Esophagus mucosa (tissue), 1 donor: ENCODE measurements at places on chromosomes 6 and 20. TPM values are rescaled to one million over a fixed set of nuclear protein-coding genes. Genes with fewer than 3 reads are reported as not detected.

DNA sequence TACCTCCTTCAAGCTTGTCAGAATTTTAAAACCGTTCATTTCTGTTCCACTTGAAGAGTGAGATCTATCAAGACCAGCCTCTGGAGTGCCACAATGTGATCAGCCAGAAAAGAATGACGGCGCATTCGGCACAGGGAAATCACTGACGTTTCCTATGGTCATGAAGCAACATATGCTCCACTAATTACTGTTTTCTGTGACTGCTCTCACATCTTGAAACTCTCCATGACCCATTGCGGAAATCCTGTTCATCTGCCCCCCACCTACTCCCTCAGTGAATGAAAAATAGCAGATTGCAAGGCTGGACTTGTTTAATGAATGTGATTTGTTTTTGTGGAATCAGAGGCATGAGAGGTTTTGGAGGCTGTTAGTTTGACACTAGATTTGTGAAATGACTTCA lies 53.2 kb downstream of the SAMD5 start:
- ATAC-seq: no peak

NKX2-4 gene
- total RNA-seq: not detected

- no peak for ATAC-seq
Observed at GRCh38 chr6:75931011-75931680, 141.3 kb downstream of the IMPG1 start.

DNA sequence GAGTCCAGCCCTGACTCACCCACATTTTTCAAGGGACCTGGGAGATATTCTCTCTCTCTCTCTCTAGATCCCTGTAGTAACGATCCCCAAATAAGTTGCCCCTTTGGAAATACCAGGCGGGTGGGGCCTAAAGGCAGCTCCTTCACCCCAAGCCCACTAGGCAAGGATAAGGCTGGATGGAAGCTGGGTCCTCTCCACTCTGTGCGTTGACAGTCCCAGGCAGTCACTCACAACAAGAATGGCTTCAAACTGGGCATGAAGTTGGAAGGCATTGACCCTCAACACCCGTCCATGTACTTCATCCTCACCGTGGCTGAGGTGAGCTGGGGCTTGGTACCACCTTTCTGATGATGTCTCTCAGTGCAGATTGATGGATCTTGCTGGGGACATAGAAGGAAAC lies 21.6 kb downstream of the L3MBTL1 start:
- ATAC-seq: no peak

- ATAC-seq: no peak
Observed at GRCh38 chr6:104505838-104506237, 353.9 kb downstream of the HACE1 start.

DNA sequence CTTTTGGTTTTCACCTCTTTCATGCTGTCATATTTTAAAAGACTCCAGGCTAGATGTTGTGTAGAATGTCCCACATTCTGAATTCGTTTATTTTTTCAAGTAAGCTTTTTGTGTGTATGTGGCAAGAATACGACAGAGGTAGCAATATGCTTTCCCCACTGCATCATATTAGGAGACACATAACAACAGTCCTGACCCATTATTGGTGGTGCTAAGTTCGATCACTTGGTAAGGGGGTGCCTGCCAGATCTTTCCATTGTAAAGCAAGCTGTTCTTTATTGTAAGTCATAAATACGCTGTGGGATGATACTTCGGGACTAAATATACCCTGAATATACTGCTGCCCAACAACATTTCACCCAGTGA lies 588 bp upstream of the NCOA3 start:
- ATAC-seq: no peak

GRCh38 chr6:74976026-74976425 lies 229.8 kb downstream of the COL12A1 start:
- peak; percentile 39 for ATAC-seq

DNA sequence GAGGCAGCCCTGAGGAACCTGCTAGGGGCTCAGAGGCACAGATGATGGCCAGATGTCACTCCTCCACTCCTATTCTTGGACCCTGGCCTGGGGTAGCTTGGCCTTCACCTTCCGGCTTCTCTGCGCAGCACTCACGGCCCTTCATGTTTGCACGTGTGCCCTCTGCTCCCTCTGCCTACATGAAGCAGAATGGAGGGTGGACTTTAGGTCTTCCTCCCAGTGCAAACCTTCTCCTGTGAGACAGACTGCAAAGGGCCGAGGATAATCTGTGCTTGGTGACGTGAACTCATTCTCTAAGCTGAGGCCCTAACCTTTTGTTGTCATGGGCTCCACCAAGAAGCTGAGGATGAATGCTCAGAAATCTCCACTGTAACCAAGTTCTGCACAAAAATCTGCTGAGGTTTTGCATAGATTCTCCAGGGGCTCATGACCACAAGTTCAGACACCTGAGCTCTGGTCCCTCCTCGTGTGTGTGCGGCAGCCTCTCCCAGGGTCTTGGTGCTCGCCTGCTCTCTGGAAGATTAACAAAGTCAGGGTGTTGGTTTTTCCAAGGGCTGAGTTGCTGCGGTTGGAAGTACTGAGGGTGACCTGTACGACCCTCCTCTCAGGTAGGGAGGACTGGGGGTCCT lies 25.5 kb upstream of the FOXO3 start:
- ATAC-seq: no peak

GRCh38 chr6:1590580-1590979 lies 19.1 kb upstream of the FOXC1 start:
- no peak for ATAC-seq

KLC4 gene
- total RNA-seq: 7.5 TPM

ZNF334 gene
- 2.0 TPM for total RNA-seq

DNA sequence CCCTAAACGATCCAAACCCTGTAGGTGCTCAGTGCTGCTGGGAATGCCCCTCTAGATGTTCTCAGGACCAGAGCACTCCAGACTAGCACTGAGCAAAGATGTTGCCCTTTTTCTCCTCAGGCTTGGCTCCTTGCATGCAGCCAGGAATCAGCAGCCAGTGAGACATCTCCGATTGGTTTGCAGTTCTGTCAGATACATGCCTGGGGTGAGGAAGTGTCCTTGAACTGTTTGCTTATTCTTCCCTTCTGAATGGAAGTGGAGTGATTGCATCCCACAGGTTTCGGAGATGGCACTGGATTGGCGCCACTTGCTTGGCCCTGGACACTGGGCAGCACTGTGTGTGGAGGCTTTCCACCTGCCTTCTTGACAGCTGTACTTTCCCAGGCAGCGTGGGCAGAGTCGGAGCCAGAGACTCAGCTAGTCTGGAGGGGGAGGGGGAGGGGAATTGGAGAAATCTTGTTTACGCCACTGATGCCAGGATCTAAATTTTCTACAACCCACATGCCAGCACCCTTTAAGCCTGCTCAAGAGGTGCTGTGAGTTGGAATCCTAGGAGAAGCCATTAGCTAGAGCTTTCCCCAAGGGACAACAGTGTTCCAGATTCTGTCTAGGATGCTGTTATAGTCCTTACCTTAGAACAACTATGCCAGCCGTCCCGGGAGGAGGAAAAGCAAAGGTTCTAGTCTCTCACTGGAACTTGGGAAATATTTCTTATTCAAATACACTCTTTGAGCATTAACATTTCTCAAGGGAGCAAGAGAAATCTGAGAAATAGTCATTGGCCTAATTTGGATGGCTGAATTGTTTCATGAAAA lies 49.2 kb upstream of the SASH1 start:
- ATAC-seq: no peak

DNA sequence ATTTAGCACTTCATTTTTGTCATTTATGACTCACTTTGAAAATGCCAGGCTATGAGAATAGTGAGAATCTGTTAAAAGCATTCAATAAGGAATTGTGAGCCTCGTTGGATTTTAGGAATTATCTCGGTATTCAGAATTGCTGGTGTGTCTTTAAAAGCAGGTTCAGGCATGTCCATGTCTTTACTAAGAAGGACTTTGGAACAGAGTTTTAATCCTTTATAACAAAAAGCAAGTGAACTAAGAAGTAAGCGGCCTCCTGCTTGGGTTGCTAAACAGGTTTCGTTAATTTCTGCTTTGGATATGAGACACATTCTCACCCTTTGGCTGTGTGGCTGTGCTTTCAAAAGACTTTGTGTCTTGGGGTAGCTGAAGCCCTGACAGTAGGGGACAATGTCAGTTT lies 74.9 kb downstream of the IGF2R start:
- ATAC-seq: peak; percentile 72

FANCE gene
- total RNA-seq: 10.4 TPM

DNA sequence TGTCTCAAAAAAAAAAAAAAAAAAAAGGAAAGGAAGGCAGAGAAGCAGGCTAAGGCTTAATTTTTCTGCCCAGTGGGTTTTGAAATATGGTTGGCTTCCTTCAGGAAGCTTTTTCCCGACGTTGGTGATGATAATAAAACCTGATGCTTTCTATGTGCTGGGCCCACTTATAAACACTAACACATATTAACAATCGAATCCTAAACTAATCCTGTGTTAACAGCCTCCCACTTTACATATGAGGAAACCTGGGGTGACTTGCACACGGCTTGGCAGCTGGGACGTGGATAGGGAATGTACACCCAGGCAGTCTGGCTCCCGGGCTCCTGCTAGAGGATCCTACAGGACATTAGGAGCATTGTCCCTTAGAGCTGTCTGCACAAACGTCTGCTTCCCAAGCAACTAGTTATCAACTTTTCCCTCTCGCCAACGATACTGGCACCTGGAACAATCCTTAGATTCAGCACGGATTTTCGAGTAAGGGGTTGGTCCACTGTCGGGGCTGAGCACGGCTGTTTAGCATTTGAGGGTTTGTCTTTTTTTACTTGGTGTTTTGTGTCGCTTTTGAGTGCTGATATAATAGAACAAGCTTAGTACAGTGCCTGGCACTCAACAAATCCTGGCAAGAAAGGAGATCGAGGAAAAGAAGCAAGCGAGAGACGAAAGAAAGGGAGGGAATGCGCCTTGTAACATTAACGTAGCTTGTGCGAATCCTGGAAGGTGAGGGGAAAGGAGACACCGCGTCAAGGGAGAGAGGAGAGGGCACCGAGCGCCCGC lies 622 bp upstream of the KIZ start:
- peak; percentile 35 for ATAC-seq

C6orf136 gene
- 10.0 TPM for total RNA-seq

- ATAC-seq: peak; percentile 66
Observed at GRCh38 chr6:25652007-25652515, at the start of gene SCGN. TSS of gene SCGN (plus strand) at chr6:25652215. CDS start at chr6:25652404, 189 bp downstream.

DNA sequence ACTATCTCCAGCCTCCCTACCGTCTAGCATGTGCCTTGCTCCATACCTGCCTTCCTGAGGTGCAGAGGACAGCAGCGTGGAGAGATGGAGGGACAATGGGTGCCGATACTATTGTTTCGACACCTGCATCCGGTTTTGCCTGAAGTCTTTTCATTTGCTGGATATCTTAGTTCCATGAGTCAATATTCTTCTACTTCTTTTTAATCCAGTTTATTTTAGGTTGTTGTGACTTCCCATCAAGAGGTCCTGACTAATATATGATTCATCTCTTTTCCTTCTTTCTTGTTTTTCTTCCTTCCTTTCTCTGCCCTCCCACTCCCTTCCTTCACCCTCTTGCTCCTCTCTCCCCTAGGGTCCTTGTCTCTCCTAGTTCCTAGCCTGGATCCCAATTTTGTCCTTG lies 91.4 kb downstream of the CDH26 start:
- ATAC-seq: peak; percentile 62

- ATAC-seq: no peak
Observed at GRCh38 chr20:16243470-16243869, 329.8 kb downstream of the KIF16B start.

NR2E1 gene
- total RNA-seq: 0.08 TPM

- no peak for ATAC-seq
Observed at GRCh38 chr20:56715309-56715708, 86.2 kb downstream of the TFAP2C start.

SLC24A3 gene
- total RNA-seq: 13.0 TPM

GRCh38 chr6:144377586-144378210 lies 92.6 kb downstream of the UTRN start:
- ATAC-seq: peak; percentile 62

SOX12 gene
- 4.5 TPM for total RNA-seq

VNN1 gene
- 0.12 TPM for total RNA-seq

- no peak for ATAC-seq
Observed at GRCh38 chr20:25006431-25007167, 14.0 kb upstream of the APMAP start.
